ENCODE measurements at places on chromosomes 3 and 15.

DNA sequence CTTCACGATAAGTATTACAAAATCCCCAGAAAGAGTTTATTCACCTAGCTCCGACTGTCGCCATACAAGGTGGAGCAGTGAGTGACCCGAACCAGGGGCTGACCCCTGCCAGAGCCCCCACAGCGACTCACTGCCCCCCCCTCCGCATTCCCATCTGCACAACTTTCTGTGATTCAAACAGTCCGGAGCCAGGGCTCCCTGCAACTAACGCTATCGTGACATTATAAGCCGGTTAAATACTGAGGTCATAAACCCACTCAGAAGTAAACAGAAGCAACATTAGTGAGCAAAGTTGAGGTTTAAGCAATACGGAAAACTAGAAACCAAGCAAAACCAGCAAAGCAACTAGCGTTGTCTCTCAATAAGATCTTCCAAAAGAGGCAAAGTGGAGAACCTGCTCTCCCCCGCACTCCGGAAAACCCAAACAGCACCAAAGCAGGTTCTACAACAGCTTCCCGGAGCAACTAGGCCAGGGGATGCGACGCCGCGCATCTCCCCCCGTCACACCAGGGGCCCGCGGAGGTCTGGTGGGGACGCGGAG, 642 bp downstream of the SCAP start:
- peak overlapping the region; percentile 92 for H3K27ac ChIP-seq
- peaks cover 18% of the 10 kb centered on the region for H3K4me1 ChIP-seq
- H3K27me3 ChIP-seq: no peaks in the 10 kb centered on the region
- no peak for DNase-seq
- H3K36me3 ChIP-seq: no peaks in the 10 kb centered on the region
- peak overlapping the region; percentile 86 for H3K4me3 ChIP-seq

DNA sequence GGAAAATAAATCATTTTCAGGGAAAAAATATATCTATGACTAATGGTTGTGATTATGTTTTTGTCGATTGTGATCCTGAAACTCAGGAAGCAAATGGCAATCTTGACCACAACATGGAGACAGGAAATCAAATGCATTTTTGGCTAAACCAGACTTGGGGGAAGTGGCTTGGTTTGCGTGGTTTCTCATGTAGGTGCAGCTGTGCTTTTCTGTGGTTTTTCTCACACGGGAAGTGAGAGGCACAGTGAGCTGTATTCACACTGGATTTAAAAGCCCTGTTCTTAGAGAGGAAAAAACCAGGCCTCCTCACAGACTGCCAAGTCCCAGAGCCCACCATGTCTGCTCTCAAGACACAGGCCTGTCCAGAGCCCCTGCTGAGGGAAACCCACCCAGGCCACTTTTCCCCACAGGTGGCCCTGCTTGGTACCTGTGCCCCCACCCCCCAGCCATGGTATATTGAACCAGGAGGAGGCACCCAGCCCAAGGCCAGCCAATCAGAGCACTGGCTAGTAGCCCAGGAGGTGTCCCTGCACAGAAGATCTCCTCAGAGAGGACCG, 46.1 kb downstream of the BTD start:
- H3K36me3 ChIP-seq: peaks cover 18% of the 10 kb centered on the region
- H3K4me3 ChIP-seq: no peak overlapping the region
- no peak for DNase-seq
- H3K27me3 ChIP-seq: no peaks in the 10 kb centered on the region
- peaks cover 22% of the 10 kb centered on the region for H3K4me1 ChIP-seq
- peak overlapping the region; percentile 83 for H3K27ac ChIP-seq

- no peaks in the 10 kb centered on the region for H3K27me3 ChIP-seq
- DNase-seq: no peak
- H3K27ac ChIP-seq: no peak overlapping the region
- no peak overlapping the region for H3K4me3 ChIP-seq
- H3K4me1 ChIP-seq: no peaks in the 10 kb centered on the region
- no peaks in the 10 kb centered on the region for H3K36me3 ChIP-seq
Measured at GRCh38 chr3:5297895-5298294, 110.4 kb downstream of the EDEM1 start.

- no peak for DNase-seq
- peaks cover 54% of the 10 kb centered on the region for H3K4me1 ChIP-seq
- H3K4me3 ChIP-seq: no peak overlapping the region
- H3K27ac ChIP-seq: peak overlapping the region; percentile 51
- H3K36me3 ChIP-seq: no peaks in the 10 kb centered on the region
Measured at GRCh38 chr3:42999632-43000031, 20.5 kb downstream of the GASK1A start.

- peaks cover 100% of the 10 kb centered on the region for H3K36me3 ChIP-seq
- H3K27me3 ChIP-seq: no peaks in the 10 kb centered on the region
- H3K4me1 ChIP-seq: no peaks in the 10 kb centered on the region
Measured at GRCh38 chr15:41047474-41047873, 68.6 kb downstream of the INO80 start.

DNA sequence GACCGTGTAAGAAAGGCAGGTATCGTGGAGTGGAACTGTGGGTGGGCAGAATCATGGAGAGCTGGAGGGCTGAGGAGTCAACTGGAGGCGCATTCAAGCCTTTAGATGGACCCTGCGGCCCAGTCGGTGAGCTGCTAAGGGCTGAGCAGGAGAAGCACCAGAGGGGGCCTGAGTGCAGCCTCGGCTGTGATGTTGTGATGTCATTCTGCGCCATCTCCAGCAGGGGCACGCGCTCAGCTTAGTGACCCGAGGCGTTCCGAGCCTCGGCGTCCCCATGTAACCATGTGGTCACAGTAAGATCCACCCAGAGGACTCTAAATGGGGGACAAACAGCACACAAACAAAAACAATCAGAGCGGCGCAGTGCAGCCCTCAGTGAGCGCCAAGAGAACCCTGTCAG, 76.8 kb downstream of the VGLL4 start:
- H3K36me3 ChIP-seq: no peaks in the 10 kb centered on the region
- peak overlapping the region; percentile 0 for H3K27ac ChIP-seq
- peaks cover 30% of the 10 kb centered on the region for H3K4me1 ChIP-seq
- DNase-seq: no peak
- no peaks in the 10 kb centered on the region for H3K27me3 ChIP-seq

DNA sequence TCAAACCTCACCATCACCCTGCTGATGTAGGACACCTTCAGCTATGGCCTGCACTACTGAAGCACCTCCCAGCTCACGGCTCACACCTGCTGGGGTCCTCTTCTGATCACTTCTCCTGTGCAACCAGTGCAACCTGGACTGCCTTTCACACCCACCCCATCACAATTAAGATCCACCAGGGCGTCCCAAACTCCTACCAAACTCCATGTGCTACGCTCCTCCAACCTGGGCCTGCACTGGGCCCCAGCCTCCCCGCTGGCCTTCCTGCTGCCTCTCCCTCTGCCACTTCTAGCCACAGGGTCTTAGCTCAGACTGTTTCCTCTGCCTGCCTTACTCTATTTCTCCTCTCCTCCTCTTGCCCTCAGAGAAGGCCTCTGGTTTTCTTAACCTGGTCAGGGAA, 12.8 kb downstream of the MESD start:
- H3K4me1 ChIP-seq: no peaks in the 10 kb centered on the region
- H3K36me3 ChIP-seq: peaks cover 85% of the 10 kb centered on the region
- H3K27ac ChIP-seq: no peak overlapping the region
- no peaks in the 10 kb centered on the region for H3K27me3 ChIP-seq
- DNase-seq: no peak
